Stimulated activated CD8-positive, alpha-beta memory T cell treated with anti-CD3 and anti-CD28 coated beads, Interleukin-2, amount 100 ng/mL, for 1 hour (primary cell): ENCODE measurements at places on chromosomes 12 and 14.

DNA sequence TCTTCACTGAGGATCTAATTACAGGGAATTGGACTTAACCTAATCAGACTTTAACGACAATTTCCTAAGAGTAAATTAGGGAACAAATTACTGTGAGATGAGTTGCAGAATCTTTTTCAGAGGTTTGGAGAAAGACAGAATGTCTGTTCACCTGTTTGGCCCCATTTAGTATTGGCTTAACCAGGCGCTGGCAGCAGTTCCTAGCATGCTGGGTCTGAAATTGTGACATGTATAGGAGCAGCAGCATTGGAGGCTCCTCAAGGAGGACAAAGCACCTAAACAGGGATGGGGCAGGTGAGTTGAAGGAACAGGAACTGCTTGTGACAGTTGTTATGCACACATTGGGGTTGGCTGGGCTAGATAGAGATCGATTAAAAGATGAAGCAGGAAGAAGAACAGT lies 51.0 kb downstream of the KCNMB4 start:
- no peak for DNase-seq

DNA sequence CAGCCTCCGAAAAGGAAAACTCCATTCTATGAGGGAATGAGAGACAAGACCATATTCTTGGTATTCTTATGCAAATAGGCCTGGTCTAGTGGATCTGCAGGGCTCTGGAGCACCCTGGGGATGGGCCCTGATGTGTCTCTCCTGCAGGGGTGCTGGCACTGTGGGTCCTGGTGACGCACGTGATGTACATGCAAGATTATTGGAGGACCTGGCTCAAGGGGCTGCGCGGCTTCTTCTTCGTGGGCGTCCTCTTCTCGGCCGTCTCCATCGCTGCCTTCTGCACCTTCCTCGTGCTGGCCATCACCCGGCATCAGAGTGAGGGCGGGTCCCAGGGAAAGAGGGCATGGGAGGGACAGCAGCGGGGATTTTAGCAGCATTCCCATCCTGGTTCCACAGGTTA lies 5.8 kb downstream of the SLC48A1 start:
- DNase-seq = no peak

- no peak for DNase-seq
These were observed 155.3 kb downstream of the TPH2 start for GRCh38 chr12:72093930-72094329.

DNA sequence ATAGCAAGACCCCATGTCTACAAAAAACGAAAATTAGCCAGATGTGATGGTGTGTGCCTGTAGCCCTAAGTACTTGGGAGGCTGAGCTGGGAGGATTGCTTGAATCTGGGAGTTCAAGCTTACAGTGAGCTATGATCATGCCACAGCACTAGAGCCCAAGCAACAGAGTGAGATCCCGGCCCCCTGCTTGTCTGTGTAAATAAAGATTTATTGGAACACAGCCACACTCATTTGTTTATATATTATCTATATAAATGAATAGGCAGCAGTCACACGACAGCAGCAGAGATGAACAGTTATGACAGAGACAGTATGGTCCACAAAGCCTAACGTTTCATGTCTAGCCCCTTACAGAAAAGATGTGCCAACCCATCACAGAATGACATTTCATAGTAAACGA lies 14.8 kb downstream of the DDX54 start:
- DNase-seq = no peak

DNA sequence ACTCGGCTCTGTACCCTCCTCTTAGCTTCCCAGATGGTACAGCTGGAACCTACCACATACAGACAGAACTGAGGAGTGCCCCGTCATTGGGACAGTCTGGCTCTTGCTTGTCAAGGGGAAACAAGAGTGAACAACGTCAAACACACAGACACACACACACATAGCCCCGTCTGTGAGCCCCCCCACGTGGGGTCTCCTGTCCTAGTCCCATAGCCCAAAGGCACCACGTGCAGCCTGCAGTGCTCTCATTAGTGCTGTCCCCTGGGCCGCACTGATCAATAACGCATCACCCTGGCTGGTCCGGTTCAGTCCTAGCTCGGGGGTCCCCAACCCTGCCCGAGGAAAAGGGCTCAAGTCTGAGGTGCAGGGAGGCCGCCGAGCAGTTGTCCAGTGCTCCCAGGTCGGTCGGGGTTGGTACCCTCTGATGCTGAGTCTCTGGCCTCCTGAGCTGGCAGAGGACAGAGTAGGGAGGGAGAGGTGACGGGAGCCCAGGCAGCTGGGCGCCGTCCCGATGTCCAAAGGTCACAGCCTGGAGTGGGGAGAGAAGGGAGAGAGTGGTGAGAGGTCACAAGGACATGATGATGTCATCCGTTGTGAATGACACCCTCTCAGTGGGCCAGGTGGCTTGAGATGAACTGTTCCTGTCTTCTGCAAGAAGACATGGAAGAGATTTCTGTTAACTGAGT lies 105.4 kb upstream of the NOS1 start:
- no peak for DNase-seq

DNA sequence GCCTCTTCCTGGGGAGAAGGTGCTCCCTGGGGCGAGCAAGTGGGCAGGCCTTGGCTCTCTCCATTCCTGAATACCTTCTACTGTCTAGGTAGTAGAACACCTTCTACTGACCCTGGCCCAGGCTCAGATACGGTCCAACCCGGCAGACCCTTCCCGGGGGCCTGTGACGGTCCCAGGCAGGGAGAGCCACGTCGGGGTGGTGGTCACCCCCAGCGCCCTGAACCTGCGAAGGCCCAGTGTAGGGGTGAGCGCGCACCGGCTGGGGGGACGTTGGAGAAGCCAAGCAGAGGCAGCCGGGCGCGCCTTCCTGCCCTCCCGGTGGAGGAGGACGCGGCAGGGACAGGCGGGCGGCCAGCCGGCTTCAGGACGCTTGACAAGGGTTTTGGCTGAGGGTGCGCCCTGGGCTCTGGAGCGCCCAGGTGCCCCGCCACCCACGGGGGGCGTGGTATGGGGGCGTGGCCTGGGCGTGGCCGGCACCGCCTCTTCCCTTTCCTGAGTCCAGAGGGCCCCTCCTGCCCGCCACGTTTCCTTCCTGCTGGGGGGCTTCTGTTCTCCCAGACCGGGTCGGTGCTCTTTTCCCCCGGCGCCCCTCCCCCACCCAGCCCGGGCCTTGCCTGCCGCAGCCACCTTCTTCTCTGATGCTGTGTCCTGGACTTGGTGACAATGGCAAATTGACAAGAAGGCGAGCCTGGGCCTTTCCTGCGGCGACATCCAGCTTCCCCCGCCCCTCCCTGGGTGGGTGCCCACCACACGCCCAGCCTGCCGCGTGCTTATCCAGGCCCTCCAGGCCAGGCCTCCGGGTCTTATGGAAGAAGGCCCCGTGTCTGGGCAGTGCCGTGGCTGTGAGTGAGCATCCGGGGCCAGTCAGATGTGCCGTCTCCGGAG lies 24.5 kb upstream of the PPP1R13B start:
- DNase-seq = peak; percentile 55
